Right ventricle myocardium superior (tissue), 1 donor: ENCODE measurements at places on chromosomes 16 and 17. TPM values are rescaled to one million over a fixed set of nuclear protein-coding genes. Genes with fewer than 3 reads are reported as not detected.

COQ7 gene
- total RNA-seq = 39.4 TPM

ZFPM1 gene
- 3.6 TPM for total RNA-seq

VKORC1 gene
- 40.0 TPM for total RNA-seq

XAF1 gene
- total RNA-seq = 16.6 TPM

CD79B gene
- 8.9 TPM for total RNA-seq

ACSM2A gene
- not detected for total RNA-seq

GGT6 gene
- not detected for total RNA-seq
